ENCODE measurements at places on chromosomes 2 and 18.

- peak; percentile 69 for DNase-seq
Measured at GRCh38 chr18:47254341-47254939, 3.0 kb upstream of the SKOR2 start.

GRCh38 chr2:42249284-42249683, 80.1 kb downstream of the EML4 start:
- no peak for DNase-seq

- no peak for DNase-seq
Measured at GRCh38 chr2:160697817-160698216, 204.2 kb upstream of the RBMS1 start.

DNA sequence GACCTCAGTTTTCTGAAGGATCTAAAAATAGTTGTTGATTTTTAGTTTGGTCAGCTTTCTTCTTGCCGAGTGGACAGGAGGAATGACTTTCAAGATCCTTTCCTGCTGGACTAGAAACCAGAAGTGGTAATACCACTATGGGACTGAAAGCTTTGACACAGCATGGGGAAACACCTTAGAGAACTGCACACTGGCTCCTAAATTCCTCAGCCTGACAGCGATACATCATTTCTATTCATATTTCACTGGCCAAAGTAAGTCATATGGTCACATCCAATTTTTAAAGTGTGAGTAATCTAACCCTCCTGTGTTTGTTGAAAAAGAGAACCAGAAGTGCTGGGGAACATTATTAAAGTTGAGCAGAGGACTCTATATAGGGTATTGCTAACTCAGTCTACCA, 244.7 kb upstream of the MMADHC start:
- no peak for DNase-seq

- no peak for DNase-seq
Measured at GRCh38 chr2:59694176-59694575, 859.3 kb downstream of the BCL11A start.

DNA sequence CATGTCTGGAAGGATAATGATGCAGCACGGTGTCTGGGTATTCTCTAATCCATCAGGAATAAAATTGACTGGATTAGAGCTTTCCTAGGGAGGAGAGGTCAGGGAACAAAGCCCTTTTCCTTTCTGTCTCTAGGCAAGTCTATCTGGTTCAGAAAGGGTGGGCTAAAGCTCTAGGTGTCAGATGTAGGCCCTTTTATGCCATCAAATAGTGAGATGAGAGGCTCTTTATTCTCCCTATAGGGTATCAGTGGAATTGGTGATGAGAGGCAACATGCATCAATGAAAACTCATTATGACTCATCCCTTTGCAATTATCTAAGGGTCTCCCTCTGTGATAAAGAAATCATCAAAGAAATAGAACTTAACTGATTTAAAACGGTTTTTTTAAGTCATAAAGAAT, 328.0 kb upstream of the CRIM1 start:
- no peak for DNase-seq

DNA sequence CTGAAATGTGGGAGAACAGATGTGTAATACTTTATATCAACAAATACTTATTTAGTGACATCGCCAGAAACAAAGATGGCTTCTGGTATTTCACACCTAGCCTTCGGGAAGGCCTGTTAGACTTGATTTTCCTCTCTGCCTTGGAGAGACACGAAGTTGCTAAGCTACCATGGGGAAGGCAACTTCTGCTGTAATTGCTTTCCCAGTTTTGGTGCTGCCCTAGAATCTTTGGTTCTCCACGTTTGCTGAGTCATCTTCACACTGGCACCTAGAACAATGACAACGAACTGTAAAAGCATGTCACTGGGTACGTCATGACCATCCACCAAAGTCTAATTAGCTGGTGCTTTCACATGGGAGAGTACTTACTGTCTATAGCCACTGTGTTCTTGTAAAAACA, 58.7 kb upstream of the ACTR3 start:
- DNase-seq: no peak

DNA sequence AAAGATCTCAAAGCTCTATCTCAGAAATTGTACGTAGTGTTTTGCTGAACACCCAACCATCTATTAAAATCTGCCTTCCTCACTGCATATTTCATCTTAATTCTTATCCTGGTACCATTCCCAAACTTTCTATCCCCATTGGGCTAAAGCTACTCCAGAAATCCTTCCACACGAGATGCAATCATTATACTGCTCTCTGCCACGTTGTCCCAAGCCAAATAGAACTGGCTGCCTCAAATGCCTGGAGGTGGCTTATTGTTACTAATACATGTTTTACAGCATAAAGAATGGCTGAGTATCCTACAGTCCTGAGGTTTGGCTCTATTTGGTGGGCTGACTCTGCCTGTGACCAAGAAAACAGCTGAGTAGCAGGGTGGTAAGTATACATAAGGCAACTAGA, 306.0 kb upstream of the ACVR2A start:
- no peak for DNase-seq

- no peak for DNase-seq
Measured at GRCh38 chr2:216206041-216206703, 97.0 kb downstream of the XRCC5 start.

DNA sequence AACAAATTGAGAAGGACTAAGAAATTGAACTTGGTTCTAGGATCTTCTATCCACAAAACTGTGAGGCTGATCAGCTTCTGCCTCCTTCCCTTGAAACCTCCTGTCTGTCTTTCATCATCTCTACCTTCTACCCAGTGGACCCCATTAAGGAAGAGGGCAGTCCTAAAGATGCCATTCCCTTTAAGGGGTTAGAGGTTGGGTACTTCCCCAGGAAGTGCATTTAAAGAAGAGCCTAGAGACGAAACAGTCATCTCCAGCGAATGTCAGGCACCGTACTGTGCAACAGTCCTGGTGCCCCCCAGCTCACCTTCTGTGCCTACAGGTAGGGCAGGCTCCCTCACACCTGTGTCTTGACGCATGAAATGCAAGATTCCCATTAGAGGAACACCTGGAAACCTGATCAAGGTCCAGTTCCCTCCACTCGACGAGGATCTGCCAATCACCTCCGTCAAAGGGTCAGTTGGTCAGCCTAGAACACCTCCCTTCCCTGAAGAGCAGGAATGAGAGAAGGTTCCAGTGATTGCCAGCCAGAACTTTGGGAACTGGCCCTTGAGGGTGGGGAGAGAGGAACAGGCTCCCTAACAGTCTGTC, 20.9 kb downstream of the LOXHD1 start:
- DNase-seq: no peak

DNA sequence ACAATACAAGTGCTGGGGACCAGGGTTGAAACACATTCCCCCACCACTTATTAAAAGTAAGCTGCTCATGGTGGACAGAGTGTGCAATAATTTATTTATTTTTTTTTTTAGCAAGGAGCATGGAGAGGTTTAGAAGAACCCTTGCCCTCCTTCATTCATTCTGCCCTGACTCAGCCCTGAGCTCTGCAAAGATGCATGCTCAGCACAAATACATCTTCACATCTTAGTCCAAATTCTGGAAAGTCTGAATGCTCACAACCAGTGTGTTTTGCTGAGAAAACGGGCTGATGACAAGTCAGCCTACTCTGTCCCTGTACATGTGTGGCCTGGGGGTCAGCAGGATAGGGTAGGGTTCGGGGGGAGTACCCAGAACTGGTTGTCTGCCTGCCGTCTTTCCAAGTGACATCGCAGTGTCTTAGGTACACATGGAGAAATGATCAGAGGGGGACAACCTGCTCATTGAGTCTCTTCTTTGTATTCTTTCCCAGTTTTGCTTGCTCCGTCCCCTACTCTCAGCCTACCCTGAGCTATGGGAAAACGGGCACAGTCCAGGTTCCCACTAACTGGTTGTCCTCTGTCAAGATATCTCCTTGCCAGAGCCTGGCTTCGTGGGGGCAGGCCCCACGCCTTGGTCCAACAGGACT, 76.4 kb downstream of the ADD2 start:
- no peak for DNase-seq

DNA sequence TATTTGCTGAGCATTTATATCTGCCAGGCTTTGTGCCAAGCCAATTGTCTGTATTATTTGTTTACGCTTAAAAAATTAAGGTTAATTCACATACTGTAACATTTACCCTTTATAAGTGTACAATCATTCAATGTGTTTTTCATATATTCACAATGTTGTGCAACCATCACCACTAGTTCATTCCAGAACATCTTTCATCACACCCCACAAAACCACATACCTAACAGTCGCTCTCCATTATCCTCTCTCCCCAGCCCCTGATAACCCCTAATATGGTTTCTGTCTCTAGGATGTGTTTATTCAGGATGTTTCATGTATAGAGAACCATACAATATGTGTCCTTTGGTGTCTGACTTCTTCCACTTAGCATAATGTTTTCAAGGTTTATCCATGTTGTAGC, 234.1 kb downstream of the INSIG2 start:
- DNase-seq: no peak

GRCh38 chr2:68612765-68613519, 30.4 kb upstream of the PROKR1 start:
- DNase-seq: no peak

DNA sequence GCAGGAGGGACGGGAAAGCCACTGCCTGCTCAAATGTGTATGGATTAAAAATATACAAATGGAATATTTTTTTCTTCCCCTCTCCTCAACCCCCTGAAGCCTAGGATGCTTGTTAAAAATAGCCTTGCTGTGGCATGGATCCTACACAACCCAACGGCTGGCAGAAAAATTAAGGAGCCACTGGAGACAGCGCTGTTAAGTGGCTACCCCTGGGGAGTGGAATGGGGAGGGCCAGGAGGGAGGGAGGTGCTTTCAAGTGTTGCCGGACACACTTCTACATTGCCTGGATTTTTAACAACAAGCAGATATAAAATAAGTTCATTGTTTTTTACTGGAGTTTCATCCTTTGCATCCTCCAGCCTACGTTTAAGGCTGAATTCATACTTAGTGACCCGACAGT, 66.6 kb downstream of the ZBTB7C start:
- DNase-seq: no peak

DNA sequence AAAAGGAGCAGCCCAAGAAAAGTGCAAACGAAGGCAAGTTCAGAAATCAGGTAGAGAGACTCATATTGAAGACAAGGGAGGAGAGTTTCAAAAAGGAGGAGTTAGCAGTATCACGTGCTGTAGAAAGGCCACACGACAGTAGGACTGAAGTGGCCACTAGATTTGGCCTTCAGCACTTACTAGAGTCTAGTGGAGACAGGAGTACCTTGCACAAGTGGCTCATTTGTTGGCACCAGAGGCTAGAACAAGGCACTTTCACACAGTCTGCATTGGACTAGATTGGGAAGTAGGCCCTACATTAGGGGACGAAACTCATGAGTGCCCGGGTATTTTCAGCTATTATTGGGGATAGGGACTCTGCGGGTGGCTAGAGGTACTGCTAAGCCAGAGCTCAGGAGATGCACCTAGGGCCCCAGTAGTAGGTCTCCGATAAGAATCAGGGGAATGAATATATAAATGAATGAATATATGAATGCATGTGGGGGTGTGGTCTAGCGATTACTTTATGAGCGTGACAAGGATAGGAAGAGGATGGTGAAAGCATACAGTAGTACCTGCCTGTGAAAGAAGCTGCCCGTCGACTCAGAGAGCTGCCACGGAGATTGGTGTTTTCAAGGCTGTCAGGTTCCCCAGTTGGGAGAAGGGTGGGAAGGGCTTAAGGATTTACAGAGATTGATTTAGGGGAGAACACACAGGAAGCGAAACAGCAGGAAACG, 1.4 kb upstream of the NCOA1 start:
- DNase-seq: no peak

- no peak for DNase-seq
Measured at GRCh38 chr2:169676357-169676756, 17.8 kb downstream of the CFAP210 start.

Measured in iPS-NIHi11 (cell line).